ACHN (cell line): ENCODE measurements at places on chromosomes 2 and 18.

DNA sequence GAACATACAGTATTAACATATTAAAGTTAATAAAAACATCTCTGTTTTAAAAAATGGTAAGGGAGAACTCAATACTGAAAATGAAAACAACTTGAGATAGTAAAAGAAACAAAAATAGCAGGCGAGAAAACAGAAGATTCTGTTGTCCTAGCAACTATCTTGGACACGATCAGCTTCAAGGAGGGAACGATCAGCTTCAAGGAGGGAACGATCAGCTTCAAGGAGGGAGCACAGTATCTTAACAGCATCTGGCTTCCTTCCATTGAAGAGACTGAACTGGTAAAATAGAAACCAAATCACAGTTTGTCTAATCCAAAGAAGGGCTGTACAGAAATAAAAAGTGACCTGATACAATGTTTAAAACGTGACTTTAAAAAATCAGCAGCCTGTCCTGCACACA is 51.8 kb downstream of the NDUFA10 start:
- DNase-seq: no peak

GRCh38 chr2:175111200-175111657 is 56.8 kb downstream of the ATF2 start:
- DNase-seq: peak; percentile 70

DNA sequence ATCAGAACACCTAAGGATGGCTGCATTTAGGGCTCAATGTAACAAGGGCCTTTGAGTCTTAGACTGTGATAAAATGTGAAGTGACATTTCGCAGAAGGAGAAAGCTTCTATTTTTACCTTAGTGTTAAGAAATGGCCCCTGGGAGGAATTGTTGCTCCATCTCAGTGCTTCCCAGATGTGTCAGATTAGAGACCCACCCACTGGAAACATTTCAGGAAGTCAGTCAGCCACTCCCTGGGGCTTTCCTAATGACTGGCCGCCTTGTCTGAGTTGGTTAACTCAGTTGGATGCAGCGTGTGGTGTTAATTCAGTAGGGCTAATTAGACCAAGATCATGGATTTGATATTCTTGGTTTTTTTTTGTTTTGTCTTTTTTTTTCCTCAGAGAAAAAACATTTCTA is 355.9 kb downstream of the PIK3C3 start:
- DNase-seq: no peak

GRCh38 chr18:7291046-7291445 is 60.2 kb downstream of the LRRC30 start:
- DNase-seq: no peak

GRCh38 chr18:12236934-12237832 is 17.0 kb upstream of the CIDEA start:
- DNase-seq: peak; percentile 48

- DNase-seq: no peak
These were observed 163.8 kb upstream of the CDH20 start for GRCh38 chr18:61169386-61169785.

- DNase-seq: no peak
These were observed 44.5 kb downstream of the EML6 start for GRCh38 chr2:54767921-54768320.

GRCh38 chr2:231677632-231678104 is 30.7 kb upstream of the PTMA start:
- DNase-seq: peak; percentile 85

DNA sequence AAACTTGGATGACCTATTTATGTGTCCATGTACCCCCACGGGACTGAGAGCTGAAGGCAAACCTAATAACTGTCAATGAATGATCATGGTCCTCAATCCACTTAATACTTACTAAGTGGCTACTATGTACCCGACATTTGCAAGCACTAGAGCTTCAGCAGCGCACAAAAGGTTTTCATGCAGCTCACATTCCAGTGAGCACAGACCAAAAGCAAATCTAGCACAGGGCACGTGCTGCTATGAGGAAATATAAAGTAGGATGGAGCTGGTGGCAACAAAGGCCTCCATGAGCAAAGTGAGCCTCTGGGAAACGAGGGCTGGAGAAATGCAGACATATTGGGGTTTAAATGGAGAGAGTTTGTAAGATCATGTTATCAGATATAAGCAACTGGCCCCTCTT is 3.5 kb downstream of the SLC40A1 start:
- no peak for DNase-seq

- DNase-seq: no peak
These were observed 28.1 kb downstream of the PIK3C3 start for GRCh38 chr18:41982942-41983660.

- no peak for DNase-seq
These were observed 110.0 kb upstream of the ZEB2 start for GRCh38 chr2:144629935-144630334.

- DNase-seq: no peak
These were observed 309.8 kb upstream of the COL3A1 start for GRCh38 chr2:188664416-188664815.

DNA sequence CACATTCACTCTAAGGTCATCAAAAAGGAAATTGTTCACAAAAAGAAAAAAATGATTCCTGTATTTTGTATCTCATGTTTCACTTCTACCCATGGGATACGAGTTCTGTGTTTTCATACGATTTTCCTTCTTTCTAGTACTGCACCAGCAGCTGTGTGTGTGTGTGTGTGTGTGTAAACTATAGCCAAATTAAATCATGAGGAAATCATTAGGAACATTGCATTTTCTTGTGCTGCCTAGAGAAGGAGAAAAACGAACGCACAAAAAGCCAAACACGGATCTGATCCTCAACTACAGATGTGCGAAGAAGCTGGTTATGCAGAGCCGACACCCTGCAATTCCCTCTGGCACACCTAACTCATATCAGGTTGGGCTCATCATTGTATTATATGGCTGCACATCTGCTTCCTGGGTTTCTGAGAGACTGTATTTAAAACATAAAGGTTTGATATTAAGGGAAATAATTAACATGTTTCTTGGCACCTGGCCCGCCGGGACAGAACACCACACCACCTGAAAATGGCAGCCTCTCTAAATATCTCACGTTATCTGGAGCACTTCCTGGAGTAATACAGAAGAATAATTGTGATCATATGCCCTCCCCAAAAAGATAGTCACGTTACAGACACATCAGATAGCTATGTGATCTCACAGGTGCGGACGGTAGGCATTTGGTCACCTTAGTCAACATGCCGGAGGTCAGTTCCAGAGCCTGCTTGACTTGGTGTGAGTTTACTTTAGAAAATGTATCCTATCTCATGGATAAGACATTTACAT is 586.3 kb upstream of the SALL3 start:
- no peak for DNase-seq

DNA sequence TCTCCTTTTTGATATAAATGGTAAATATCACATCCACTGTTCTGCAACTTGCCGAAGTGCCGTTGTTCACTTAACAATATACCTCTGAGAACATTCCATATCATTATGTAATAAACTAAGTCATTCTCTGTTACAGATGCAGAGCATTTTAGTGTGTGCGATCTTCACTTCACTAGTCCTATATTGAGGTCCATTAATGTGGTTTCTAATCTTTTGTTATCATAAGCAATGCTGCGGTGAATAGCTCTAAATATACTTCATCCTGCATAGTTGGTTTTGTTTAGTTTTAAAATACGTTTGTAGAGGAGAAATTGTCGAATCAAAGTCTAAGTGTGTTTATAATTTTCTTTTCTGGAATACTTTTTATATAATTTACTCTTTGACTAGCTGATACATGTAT is 280.3 kb upstream of the TRIB2 start:
- no peak for DNase-seq

GRCh38 chr18:58348951-58349350 is 279.9 kb downstream of the ALPK2 start:
- DNase-seq: no peak

- DNase-seq: no peak
These were observed 1321.9 kb upstream of the CHAC2 start for GRCh38 chr2:52445686-52446085.

DNA sequence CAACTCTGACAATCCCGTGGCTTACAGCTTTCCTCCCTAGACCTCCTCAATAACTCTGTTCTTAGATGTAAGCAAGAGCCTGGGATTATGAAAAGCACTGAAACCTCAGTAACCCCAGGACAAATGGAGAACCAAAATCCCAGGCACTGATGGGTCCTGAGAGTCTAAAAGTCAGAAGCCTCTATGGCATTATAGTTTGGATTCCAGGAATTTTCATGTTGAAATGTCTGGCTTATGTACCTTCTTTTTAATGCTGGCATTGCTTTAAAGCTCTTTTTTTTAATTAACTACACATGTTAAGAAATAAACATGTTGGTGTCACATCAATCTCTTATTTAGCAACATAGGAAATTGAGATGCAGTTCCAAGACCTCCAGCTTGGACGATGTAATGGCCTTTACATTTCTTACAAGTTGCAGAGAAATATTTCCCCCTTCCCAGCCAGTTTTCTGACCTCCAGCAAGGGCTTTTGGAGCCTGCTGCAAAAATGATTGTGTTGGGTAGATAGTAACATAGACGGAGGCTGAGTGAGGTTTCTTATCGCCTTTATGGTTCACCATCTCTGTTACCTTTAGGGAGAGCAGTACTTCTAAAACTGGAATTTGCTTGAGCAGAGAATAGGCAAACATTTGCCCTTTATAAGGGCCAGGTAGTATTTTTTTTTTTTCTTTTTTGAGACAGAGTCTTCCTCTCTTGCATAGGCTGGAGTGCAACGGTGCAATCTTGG is 84.8 kb upstream of the RASGRP3 start:
- no peak for DNase-seq

- DNase-seq: peak; percentile 25
These were observed 12.7 kb upstream of the CDH19 start for GRCh38 chr18:66616523-66616983.

DNA sequence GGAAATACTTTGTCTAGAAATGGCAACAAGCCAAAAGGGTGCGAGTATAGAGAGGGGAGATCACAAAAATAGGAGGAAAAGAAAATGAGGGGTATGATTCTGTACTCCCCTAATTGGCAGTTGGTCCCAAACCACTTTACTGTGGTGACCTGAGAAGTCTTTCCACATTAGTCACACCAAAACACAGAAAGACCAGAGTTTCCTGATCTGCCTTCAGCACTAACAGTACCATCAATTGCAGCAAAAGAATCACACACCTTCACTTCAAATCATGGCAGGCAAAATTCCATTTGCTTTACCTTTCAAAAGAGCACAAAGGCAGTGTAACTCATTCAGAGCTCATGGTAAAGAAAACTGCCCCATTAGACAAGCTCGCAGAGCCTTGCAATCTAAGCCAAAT is 86.8 kb downstream of the ALK start:
- DNase-seq: no peak

DNA sequence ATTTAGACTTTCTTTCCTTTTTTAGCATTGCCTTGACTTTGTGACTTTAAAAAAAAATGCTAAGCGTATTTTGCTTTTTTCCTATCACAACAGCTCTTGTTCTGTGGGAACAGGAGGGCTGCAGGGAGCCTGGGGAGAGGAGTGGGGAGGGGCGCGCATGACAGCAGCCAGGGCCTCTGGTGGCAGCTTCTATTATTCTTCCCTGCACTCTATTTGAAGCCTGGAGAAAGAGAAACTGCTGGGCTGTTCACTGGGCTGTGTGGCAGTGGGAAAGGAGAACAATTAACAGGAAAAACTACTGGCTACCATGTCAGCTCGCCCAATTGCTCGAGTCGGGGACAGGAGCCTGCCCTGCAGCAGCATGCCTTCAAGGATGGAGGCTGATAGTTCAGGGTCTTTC is 119.0 kb upstream of the ZBTB14 start:
- DNase-seq: no peak

GRCh38 chr2:164496881-164497280 is 124.4 kb downstream of the GRB14 start:
- no peak for DNase-seq

DNA sequence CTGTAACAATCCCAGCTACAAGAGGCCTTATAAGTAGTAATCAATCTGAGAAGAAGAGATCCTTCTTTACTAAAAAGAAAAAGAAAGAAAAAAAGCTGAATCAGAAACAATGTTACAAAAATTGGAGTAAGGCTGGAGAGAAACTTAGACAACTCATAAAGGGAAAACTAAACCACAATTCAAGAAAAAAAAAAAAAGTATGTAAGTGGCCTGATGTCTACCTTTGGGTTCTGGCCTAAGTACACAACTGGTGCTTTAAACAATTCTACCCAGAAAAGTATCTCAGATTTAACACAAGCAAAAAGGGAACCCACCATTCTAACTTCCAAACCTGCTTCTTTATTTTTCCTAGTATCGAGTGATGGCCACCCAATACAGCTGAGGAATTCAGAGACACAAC is 45.3 kb downstream of the ZNF521 start:
- no peak for DNase-seq

GRCh38 chr2:88307817-88308216 is 137.7 kb downstream of the THNSL2 start:
- peak; percentile 46 for DNase-seq

DNA sequence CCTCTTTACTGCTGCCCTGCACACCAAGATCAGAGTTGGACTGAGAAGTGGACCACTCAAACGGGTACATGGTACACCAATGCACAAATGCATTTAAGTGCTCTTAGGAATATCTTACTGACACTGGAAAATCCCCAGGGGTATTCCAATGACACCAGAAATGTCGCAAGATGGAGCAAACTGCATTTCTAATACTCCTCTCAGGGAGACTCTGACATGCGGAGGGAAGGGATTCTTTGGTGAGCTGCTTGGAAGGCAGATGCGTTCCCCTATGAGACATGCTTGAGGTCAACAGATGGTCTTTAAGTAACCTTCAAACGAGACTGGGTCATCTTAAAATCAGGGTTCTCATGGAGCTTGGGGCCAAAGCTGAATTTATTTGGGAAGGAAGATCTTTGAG is 521.8 kb upstream of the TCF4 start:
- no peak for DNase-seq
